H9 (cell line): ENCODE measurements at places on chromosomes 6 and 20.

DNA sequence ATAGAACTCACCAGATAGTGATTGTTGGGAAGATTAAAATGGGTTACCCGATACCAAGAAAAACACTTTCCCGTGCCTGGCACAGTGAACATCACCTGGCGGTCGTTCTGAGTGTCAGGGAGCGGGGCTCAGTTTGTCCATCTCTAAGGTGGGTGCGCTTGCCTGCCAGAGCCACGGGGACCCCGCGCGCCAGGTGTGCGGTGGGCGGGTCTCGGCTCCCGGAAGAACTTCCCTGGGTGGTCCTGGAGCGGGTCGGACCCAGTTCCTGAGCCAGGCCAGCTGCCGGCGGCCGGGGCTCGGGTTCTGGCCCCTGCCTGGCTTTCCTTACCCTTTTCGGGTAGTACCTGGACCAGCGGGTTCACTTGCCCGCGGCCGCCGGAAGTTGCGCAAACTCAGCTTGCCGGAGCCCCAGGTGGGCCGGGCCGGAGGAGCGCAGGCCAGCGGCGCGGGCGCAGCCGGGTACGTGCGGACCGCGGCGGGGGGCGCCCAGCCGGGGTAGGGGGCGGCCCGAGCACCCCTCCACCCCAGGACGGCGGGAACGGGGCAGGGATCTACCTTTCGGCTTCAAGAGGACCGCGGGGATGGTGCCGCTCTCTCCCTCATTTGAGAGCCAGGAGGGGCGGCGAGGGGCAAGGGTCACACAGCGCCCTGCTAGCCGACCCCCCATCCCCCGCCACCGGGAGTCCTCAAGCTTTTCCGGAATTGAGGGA lies 7.5 kb downstream of the FAM110A start:
- DNase-seq: no peak

DNA sequence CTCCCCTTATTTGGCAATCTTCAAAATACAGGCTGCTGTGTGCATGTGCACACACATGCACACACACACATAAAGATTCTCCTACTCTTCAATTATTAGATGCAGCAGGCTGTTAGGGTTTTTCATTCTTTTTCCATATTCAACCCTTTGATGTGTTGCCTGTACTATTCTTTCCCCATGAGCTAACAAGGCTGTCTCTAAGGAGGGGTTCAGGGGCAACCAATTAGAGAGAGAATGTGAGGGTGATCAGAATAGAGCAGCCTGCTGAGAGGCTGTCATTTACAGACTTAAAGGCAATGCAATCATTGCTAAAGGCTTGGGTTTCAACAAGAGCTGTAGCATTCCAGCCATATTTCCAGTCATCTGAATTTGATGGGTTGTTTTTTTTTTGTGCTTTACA lies 467.4 kb upstream of the ID4 start:
- DNase-seq: no peak

- no peak for DNase-seq
These were observed 91.7 kb upstream of the AKAP12 start for GRCh38 chr6:151148111-151148510.

DNA sequence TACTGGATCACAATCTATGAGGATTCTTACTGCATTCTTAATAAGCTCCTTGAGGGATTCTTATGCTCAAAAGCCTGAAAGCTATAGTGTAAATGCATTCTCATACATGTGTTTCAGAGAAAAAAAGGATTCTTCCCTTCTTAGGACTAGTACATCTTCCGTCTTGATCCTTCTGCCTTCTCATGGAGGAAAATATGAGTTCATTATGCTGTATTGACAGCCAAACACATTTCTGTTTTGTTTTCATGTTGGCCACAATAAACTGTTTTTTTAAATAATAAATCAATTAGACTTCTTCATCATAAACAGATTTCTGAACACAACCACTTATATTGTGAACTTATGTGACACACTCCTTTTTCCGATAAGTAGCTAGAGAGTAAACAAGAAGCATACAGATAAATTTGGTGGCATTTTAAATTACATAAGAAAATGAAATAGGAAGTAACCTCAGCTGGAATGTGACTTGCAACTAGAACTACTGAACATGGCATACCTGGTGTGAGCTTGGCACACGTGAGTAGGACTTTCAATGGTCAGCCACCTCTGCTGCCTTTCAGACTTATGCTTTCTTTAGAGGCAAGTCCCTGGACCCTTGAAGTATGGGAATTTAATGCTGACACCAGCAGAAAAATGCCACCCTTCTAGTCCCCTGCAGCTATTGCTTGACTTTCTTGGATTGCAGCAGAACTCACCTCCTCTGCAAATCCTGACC lies 350.4 kb downstream of the BCKDHB start:
- no peak for DNase-seq

DNA sequence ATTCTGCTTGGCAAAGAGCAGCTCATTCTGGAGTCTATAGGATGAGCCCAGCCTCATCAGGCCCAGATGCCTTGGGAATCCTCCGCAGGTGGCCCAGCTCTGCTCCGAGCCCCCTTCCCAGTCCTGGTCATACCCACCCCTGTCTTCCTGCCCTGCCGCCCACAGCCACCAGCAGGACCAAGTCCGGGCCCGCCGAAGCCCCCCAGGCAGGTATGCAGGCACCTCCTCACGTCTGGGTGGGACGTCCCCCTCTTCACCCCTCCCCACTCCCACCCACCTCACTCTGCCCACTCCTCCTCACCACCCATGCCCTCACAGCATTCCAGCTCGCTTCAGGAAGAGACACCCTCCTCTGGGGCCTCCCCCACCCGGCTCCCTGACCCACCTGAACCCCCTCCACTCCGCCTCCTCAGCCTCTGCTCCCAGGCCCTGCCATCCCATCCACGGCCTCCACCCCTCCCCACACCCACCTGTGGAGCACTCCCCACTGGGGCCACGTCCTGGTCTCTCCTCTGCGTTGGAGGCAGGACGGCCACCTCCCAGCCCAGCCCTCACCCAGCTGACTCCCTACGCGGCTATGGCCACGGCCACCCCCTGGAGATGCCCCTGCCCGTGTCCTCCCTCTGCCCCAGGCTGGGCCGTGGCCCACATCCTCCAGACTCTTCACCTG lies 43.4 kb downstream of the KCNQ2 start:
- DNase-seq: no peak

- DNase-seq: no peak
These were observed 56.5 kb upstream of the TENT5A start for GRCh38 chr6:81808851-81809570.

- no peak for DNase-seq
These were observed 108.7 kb upstream of the TMEM170B start for GRCh38 chr6:11428895-11429294.

- no peak for DNase-seq
These were observed 12.0 kb downstream of the LPIN3 start for GRCh38 chr20:41352666-41353065.

GRCh38 chr20:440636-441035 lies 21.7 kb downstream of the TBC1D20 start:
- no peak for DNase-seq
